ENCODE measurements at places on chromosomes 2 and 18.

DNA sequence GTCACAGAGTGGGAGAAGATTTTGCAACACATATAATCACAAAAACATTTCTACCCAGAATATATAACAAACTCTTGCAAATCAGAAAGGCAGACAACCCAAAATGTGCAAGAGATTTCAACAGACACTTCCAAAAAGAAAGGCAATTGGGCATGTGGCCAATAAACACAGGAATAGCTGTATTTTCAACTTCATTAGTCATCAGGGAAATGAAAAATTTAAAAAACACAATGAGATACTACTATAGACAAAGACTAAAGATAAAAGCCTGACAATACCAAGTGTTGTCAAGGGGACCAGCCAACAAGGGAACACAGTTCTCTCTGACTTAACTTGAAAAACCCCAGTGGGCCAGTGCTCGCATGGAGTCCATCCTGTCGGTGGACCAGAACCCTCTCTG, 40.5 kb downstream of the MTHFD2 start:
- DNase-seq: peak; percentile 74

DNA sequence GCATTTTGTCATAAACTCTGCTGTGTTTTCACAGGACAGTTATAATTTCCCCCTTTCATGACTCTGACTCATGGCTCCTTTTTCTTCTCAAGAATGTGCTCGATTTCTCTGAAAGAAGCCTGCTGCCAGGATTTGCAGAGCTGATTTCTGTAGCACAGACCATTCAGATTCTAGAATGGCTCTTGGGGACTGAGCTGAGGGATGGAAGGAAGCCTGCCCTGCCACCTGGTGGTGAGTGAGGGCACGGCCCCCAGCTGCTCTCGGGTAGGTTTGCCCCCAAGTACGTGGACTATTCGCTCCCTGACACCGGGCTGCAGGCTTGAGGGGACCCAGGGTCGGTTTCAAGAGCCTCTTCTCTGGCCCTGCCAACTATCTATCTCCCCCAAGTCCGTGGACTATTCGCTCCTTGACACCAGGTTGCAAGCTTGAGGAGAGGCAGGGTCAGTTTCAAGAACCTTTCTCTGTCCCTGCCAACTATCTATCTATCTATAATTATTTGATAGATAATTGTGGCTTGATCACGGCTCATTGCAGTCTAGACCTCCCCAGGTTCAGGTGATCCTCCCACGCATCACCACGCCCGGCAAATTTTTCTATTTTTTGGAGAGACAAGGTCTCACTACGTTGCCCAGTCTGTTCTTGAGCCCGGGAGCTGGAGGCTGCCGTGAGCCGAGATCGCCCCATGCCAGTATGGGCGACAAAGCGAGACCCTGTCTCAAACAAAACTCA, 1.4 kb upstream of the SMYD5 start:
- peak; percentile 87 for DNase-seq

GRCh38 chr2:202911203-202911511, 316 bp downstream of the WDR12 start:
- DNase-seq: no peak

DNA sequence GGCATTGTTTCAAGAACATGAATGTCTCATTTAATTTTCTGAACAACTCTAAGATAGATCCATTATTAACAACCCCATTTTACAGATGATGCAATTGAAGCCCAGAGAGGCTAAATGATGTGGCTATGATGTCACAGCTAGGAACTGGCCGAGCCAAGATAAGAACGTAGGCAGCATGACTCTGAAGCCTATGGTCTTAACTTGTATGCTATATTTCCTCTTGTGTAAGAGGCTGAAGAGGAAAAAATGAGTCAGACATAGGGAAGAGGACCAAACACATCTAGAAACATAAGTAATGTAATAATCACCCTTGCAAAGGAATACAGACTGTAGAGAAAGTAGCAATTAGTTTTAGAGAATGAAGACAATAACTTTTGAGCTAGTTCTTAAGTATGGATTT, 416.8 kb downstream of the FIGN start:
- peak; percentile 33 for DNase-seq

DNA sequence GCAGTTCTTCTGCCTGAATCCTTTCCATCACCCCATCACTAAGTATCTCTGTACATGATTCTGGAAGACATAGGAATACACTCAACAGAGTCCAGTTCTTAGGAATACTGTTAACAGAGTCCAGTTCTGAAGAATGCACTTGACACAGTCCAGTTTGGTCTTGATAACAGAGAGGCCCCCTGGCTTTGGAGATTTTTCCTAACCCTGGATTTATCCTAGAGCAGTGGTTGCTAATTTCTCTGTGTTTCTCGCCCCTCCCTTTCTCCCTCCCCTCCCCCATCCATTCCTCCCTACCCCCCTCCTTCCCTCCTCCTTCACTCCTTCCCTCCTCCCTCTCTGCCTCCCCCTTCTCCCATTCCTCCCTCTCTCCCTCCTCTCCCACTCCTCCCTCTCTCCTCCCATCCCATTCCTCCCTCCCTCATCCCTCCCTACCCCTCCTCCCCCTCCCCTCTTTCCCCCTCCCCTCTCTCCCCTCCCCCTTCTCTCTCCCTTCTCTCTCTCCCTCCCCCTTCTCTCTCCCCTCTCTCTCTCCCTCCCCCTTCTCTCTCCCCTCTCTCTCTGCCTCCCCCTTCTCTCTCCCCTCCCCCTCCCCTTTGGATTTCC, 105.4 kb downstream of the RTN4 start:
- no peak for DNase-seq

DNA sequence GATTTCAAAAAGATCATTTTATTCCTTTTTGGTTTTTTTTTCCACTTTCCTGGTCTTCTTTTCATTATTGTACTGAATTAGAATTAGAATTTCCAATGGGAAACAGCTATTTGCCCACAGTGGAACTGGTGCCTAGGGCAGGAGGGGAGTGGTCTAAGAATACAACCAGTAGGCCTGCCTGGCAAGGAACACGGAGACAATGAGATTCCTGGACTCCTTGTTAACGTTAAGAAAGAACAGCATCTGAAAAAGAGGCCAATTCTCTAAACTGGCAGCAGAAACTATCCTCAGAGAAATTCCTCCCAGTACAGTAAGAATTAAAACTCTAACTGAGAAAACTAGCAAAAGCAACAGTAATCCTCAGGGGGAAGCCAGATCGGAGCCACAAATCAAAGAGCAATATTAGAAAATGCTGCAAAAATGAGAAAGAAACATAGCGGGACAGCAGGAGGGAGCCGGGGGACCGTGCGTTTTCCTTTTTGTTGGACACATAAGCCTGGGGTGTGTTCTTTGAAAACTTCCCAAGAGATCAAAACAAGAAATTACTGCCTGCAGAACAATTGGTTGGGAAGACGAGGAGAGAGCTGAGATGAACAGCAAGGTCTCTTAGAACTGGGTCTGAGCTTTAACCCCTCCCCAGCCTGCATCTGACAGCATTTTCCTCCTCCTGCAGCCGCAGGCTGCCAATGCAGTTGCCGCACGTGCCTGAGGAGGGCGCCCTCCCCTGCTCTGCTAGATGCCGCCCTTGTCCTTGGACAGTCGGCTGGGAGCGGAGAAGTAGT, 776.0 kb downstream of the TSN start:
- peak; percentile 12 for DNase-seq

DNA sequence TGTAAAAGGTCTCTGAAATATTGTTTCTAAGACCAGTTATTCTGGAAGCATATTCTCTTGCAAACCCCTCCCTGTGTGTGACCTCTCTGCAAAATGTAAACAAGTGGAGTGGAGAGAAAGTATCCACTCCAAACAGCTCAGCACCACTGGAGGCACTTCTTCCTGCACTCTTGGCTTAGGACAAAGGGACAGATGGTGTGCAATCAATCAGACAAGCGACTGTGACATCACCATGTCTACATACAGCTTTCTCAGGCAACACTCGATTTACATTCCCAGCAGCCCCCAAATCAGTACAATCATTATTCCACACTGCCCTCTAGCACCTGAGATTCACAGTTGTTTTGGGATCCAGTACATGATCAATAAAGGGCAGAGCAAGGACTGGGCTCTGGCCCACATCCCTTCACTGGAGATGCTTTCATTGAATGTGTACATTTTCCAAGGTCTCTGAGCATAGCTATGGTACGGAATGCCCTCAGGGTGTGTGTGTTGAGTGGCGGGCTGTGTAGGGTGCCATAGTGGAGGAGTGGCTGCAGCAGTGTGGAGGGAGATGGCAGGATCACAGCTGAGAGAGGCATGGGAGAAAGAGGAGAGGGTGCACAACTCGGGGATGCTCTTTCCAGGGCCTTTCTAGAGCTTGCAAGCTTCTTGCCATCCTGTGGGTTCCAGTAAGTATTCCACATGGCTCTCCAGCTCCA, 311.8 kb upstream of the ST6GAL2 start:
- DNase-seq: no peak

GRCh38 chr2:217466805-217467204, 536.0 kb downstream of the TNS1 start:
- no peak for DNase-seq

DNA sequence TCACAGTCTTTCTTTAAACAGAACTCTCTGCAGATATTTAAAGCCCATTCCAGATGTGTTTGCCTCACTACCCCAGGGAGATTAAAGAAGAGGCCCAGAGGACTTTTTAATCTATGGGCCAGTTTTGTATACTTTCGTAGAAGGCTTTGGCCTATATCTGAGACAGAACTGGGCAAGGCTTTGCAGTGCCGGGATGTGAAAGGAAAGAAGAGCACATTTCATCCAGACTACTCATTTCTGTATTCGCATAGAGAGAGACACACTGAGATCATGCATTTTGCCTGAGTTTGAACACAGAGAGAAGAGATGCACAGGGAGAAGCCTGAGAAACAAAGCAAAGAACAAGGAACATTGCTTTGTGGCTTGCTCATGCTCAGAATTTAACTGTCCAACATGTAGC, 54.9 kb upstream of the SLC5A7 start:
- DNase-seq: peak; percentile 12

- no peak for DNase-seq
Observed at GRCh38 chr2:227643990-227644551, 22.5 kb upstream of the SCYGR5 start.

Data from fibroblast of skin of scalp (primary cell).